Activated naive CD8-positive, alpha-beta T cell treated with anti-CD3 and anti-CD28 coated beads for 36 hours (primary cell): ENCODE measurements at places on chromosomes 4 and X.

DNA sequence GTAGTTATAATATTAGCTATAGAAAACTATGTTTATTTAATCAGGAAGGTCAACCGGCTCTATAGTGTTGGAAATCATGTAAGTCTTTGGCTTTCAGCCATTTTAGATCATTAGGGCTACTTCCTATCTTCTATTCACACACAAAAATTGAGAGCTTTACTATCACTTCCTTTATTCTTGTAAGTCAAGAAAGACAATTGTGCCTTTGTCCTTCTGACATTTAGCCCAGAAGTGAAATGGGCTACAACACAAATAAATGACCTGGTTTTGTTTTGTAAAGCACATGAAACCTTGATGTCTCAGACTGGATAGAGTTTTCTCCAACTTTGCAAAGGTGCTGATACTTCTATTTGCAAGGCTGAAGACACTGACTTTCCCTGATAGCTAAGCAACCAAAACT lies 122.4 kb upstream of the ACSL4 start:
- no peak for DNase-seq

DNA sequence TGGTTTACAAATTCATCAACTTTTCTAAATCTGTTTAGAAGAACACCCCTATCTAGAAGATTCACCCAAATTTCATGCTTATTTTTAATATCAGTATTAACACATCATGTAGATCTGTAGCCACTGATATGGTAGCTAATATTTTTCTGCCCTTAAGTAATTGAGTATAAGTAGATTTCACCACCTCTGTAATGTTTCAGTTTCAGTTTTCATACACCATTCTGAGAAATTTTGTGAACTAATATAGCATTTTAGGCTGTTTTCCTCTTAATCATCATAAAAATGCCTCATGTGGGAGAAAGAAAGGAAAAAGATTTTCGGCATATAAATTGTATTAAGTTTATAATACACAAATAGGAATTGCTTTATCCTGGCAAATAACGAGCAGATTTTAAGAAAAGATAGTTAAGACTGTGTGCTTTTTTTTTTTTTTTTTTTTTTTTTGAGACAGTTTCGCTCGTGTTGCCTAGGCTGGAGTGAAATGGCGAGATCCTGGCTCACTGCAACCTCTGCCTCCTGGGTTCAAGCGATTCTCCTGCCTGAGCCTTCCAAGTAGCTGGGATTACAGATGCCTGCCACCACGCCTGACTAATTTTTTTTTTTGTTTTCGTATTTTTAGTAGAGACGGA lies 21.4 kb upstream of the RBPJ start:
- no peak for DNase-seq

DNA sequence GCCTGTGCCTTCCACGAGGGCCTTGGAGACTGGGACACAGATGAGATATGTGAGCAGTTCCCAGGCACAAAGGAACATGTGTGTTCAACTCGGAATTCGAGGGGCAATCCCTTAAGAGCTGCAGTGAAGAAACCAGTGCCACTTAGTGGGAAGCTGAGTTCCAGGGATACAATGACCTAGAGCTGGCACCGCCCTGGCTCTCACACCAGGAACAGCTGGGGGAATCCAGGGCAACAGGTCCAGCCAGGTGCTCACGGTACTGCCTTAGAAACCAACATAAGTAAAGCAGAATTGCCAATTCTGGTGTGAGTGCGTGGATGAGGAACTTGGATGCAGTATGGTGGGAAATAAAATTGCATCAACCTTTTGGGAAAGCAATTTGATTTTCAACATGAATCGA lies 122.9 kb downstream of the AFAP1 start:
- DNase-seq = no peak

GRCh38 chrX:1207496-1208025 lies 4.9 kb downstream of the CRLF2 start:
- no peak for DNase-seq

DNA sequence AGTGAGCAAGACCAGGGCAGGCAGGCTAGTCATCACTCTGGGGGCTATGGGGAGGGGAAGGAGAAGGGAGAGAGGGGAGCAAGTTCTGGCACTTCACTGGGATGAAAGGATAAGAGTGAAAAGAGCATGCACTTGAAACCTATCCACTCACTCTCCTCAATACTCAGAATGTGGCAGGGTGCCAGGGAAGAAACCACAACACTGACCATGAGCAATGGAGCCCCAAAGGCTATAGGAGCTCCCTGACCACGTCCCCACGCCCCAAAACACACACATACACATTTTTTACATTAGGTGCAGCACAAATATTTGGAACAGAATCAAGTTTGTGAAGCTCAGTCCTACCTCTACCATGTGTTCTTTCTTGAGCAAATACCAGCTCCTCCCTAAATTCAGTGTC lies 132.2 kb downstream of the IDS start:
- no peak for DNase-seq

DNA sequence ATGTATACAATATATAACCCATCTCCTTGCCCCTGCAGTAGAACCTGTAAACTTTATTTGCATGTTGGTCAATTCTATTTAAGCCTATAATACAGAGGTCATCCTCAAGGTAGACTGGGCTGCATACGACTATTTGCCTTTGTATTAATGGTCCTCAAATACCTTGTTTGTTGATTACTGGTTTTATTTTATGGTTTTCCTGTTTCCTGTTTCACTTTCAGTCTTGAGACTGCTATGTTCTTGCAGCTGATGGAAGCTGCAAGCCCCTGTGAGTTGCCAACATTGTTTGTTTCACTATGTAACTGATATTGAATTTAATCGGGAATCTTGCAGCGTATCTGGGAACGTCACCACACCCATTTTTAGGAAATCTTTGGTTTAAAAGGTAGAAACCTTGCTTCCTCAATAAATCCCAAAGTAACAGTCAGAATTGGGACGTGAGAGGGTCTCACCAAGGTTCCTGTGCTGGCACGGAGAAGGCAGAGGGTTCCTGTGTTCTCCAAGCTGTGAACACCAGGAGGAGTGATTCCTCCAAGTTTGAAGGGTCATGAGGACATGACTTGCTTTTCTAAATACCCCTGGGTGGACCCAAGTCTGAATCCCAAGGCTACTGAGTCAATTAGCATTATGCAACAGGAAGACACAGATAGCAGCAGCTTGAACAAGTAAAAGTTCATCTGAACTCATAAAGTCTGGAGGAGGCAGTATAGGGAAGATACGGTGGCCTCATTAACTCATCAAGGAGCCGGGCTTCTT lies 110.6 kb upstream of the PNPLA4 start:
- DNase-seq = no peak

- DNase-seq = no peak
These were observed 88.6 kb upstream of the IL1RAPL1 start for GRCh38 chrX:28498658-28499057.

DNA sequence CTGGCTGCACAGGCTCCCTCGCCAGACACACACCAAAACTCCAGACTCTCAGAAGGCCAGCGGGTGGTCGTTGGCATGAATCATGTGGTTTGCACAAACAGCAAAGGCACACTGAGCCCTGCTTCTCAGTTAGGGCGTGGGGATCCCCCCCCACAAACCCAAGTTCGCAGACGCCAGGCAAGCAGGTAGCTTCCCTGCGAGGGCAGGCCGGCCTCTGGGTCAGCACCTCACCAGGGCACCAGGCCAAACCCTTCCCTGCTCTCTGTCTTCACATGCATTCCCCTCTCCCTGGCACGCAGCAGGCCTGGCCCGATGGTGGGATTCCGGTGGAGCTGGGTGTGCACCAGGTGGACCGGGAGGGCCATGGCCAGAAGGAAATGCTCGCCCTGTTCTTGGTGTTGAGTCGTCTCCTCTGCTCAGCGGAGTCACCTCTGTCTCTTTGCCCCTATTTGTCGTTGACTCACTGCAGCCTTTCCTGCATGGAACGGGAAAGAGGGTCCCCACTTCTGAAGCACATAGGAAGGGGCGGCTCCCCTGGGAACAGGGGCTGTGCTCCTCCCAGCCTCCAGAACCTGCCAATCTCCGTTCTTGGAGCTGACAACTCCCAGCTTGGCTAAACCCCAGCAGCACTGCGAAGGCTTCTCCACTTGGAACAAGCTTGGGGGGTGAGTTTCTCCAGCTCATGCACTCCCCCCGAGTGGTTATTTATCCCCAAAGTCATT lies 51.4 kb downstream of the SORCS2 start:
- DNase-seq = no peak

GRCh38 chr4:44326741-44327140 lies 121.9 kb downstream of the KCTD8 start:
- DNase-seq = no peak

DNA sequence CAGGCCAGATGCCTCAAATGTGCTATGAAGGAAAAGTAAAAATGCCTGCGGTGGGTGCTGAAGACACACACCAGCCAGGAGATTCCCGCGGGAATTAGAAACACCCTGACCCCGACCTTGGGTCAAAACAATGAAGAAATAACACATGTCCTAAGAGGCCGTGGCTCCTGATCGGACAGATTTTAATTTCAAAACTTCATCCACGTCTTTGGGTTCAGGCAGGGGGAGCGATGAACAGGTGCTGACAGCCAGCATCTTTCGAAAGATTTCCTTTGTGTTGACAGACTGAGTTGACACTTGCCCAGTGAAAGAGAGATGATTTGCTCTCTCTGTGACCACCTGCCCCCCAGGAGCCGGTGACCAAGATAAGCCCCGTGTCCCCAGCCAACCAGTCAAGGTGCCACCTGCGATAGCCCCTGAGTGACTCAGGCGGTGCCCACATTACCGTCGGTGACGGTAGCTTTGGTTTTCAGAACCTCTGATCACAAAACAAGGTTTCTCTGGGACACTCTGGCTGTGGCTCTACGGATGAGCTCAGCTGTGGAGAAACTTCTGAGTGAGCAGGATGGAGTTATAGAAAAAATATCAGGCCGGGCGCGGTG lies 11.0 kb upstream of the IL3RA start:
- no peak for DNase-seq

DNA sequence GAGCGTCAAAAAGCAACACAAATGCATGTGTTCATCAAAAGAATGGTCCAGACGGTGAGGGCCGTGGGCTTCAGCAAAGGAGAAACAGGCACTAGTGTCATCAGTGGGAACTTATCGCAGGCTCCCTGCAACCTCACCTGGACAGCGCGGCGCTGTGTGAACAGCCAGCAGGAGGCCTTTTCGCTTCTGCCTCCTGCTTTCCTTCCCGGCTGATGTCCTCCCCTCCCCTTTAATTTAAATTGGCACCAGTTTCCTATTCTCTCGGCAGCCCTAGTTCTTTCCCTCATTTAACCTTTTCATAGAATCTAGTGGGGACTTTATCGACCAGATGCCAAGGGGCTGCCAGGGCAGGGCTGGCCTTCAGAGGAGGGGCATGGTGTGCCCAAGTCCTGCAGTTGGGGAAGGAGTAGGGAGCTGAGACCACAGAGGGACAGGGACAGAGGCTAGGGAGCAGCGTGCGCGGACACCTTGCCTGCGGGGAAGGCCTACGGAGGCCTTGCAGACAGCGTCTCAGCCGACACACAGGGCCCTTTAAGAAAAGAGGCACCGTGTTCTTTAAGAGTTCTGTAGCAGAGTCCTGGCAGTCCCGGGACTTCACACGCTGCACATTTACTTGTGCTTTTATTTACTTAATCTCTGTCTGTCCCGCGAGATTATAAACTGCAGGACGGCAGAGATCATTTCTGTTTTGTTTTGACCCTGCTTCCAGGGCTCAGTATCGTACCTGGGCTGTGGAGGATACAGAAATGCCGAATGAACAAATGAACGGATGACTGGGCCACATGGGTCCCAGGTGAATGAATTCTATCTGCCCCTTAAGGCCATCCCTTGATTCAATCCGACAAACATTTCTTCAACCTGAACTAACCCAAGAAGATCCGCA lies 8.4 kb upstream of the SORBS2 start:
- DNase-seq = no peak

DNA sequence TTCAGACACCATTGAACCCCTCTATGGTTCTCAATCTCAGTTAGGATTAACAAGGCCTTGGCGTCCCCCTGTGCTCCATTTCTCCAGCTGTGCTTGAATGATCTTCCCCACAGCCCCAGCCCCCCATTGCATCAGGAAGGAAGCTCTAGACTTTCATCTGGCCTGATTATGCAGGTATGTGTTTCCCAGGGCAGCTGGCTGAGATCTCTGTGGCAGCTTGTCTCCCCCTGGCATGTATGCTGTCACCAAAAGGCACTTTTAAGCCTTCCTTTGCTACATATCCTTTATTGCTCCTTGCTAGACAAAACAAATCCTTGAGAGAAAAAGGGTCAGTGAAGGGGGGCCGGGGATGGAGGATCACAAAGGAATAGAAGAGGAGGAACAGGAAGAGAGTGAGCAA lies 1056.0 kb upstream of the SLIT2 start:
- no peak for DNase-seq

- DNase-seq = no peak
These were observed 19.4 kb downstream of the TMSB4X start for GRCh38 chrX:12994321-12994720.

DNA sequence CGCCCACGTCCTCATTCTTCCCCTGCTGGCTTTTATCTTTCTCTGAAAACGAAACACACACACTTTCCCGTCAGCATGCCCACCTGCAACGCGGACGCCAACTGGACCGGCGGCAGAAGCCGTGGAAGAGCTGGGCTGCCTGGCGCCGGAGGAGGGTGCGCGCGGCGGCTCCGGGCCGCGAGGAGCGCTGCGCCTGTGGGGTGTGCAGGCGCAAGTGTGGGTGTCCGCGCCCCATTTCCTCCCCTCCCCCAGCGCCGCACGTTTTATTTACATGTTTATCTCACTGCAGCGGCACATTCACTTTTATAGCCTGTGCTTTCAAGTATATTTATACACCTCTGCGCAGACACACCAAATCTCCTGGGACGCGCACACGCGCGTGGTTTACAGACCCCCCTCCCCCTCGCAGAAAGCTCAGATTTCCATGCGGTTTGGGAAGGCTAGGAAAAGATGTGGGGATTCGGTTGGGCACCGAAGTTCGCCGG lies 1.5 kb downstream of the PITX2 start:
- DNase-seq = no peak

DNA sequence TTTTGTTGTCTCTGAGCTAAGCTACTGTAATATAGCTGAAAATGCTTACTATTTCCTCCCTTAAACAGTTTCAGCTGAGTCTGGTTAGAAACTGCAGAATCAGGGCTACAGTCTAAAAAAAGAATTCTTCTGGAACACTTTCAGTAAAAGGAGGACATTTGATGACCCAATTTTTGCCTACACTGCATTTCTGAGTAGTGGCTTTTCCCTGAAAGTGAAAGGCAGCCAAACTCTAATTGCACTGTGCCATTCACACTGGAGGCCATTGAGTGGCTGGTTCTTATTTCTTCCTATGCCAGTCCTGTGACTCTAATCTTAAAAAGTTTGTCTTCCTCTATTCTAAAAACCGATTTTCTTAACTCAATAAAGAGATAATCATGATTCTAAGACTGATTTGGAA lies 526.0 kb downstream of the CFAP47 start:
- DNase-seq = no peak

- DNase-seq = no peak
These were observed 100.2 kb upstream of the TMEM164 start for GRCh38 chrX:109902665-109903064.

DNA sequence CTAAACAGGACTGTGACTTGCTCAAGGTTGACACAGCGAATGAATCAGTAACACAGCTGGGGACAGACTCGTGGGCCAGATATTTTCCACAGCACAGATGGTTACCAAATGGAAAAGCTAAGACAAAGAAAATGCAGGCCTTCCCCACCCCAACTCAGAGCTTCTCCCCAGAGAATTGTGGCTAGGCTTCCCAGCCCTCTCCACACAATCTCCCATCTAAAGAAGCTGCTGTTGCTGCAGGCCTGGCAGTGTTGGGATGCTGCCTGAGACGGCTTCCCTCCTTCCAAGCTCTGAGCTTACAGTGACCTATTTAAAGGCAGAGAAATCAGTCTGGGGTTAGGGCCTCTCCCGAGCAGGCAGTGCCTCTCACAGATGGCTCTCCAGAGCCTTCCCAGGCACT lies 46.5 kb upstream of the PGRMC1 start:
- DNase-seq = no peak
